Mucosa of gallbladder (tissue), 1 donor: ENCODE measurements at places on chromosomes 13 and 19. TPM values are rescaled to one million over a fixed set of nuclear protein-coding genes. Genes with fewer than 3 reads are reported as not detected.
A peak's percentile ranks its signal among the peaks of the same experiment; 100 is the strongest.

The KCNC3 gene
- 8.6 TPM for total RNA-seq

- no peak for DNase-seq
Measured at GRCh38 chr13:20057963-20058362, 99.4 kb downstream of the ZMYM2 start.

- DNase-seq = no peak
Measured at GRCh38 chr13:86464193-86464592, 665.0 kb upstream of the SLITRK6 start.

The EEF1AKMT1 gene
- total RNA-seq = 6.5 TPM

DNA sequence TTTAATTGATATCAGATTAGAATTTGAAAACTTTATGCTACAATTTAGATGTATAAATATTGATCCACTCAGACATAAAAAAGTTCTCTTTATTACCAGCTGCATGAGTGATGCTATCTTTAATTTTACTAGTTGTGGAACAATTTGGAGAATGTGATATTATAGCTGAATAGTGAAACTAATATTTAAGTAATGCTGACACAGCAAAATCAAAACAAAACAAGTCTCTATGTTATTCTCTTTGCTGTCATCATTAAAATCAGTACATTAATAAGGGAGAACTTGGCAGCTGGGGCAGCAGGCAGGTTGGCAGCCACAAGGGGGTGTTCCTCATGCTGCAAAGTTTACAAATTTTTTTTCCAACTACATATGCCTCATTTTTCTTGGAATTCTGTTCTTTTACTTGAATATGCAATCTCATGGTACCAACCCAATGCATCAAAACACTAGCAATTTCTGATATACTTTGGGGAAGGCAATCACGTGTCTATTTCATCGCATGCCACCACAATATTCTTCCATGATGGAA lies 585.3 kb downstream of the FGF9 start:
- no peak for DNase-seq

- peak; percentile 53 for DNase-seq
Measured at GRCh38 chr19:18349524-18350128, 9.2 kb downstream of the PGPEP1 start.

GRCh38 chr13:110179116-110179856 lies 127.7 kb downstream of the COL4A1 start:
- DNase-seq = no peak

DNA sequence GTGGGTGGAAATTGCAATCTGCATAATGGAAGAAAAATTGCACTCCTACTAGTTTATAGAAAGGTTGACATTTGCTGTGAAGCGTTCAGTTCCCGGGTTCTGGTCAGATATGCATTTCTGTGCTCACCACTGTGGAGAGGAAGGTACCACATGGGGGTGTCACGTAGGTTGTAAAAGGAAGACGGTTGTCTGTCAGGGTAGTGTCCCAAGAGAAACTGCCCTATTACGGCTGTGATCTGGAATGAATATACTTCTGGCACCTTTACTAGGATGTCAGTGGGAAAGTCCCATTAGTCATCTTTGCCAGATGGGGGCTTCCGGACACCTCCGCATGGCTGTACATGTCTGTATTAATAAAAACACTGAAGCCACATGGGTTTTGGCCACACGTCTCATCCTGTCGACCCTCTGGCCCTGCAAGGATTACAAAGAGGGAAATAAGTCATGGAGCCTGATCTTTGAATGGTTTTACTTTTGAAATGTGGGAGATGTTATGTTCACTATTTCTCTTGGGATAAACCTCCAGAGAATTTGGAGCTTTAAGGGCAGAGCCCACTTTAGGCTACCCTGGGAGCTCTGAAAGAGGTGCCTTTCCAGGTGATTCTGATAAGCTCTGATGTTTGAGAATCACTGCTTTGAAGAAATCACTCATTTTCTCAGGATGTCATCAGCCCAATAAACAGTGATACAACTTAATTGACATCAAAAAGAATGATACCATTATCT lies 133.9 kb downstream of the AKAP11 start:
- no peak for DNase-seq

DNA sequence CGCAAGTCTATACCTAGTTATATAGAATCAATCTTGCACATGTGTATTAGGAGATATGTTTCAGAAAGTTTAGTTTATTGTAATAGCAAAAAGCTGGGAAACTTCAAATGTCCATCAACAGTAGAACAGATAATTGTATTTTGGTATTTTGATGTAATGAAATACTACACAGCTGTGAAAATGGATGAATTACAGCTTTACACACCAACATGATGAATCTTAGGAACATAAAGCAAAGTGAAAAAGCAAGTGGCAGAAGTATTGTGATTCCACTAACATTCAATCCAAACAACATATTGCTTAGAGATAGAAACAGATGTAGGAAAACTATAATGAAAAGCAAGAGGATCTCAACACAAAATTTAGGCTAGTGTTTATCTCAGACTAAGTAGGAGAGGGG lies 72.5 kb downstream of the RUBCNL start:
- no peak for DNase-seq

GRCh38 chr13:91185294-91185863 lies 162.1 kb upstream of the MIR17HG start:
- DNase-seq = no peak
